Inflammatory macrophage (primary cell): ENCODE measurements at places on chromosomes 12 and 14.

- no peak for DNase-seq
These were observed 18.2 kb upstream of the CLEC2D start for GRCh38 chr12:9651265-9651729.

- DNase-seq = peak; percentile 5
These were observed 1089.1 kb downstream of the SLC6A15 start for GRCh38 chr12:83823386-83824045.

GRCh38 chr14:68458840-68459469, 333.9 kb downstream of the ZFP36L1 start:
- no peak for DNase-seq

- DNase-seq = no peak
These were observed 404.9 kb upstream of the TMPO start for GRCh38 chr12:98110536-98110935.

- DNase-seq = no peak
These were observed 25.4 kb downstream of the FGF6 start for GRCh38 chr12:4420138-4420670.

GRCh38 chr14:80005561-80005960, 205.7 kb downstream of the DIO2 start:
- DNase-seq = no peak

GRCh38 chr12:39672976-39673375, 53.4 kb upstream of the ABCD2 start:
- no peak for DNase-seq

- DNase-seq = no peak
These were observed 52.7 kb downstream of the FBRSL1 start for GRCh38 chr12:132542661-132543060.

- no peak for DNase-seq
These were observed 10.5 kb downstream of the RASSF9 start for GRCh38 chr12:85825746-85826145.

GRCh38 chr14:81466854-81467253, 66.7 kb upstream of the STON2 start:
- DNase-seq = no peak

DNA sequence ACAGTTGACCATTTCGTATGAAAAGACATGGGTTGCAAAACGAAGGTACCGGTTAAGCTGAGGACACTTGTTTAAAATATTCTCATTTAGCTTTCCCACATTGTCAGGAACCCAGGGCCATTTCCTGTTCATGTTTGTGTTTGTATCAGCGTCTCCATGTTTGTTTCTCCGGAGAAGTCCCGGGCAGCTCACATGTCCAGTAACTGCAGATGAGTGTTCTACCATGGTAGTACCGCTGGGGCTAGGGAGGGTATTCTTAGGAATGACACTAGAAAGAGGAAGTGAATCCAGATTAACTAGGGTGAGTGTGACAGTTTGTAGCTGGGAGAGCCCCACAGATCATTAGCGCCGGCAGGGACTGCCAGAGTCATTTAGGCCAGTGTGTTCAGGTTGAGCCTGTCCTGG, 50.0 kb upstream of the EVL start:
- DNase-seq = peak; percentile 60

GRCh38 chr14:21913759-21914158, 240.1 kb upstream of the OR4E1 start:
- DNase-seq = peak; percentile 74

DNA sequence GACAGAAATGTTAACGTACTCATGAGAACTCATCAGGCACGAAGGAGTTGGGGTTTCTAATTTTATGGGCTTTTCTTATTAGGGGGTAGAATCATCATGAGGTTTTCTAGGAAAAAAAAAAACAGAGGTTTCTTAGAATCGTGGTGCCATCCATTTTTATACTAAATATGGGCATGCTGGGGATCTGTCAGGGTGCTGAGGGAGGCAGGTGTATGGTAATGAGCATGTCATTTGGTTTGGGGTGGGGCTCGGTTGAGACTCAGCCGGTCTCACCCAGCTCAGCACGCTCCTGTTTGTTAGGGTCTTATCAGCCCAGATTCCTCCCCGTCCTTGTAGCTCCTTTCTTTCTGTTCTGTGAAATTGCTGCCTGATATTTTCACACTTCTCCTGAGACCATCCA, 98.2 kb downstream of the DICER1 start:
- no peak for DNase-seq

DNA sequence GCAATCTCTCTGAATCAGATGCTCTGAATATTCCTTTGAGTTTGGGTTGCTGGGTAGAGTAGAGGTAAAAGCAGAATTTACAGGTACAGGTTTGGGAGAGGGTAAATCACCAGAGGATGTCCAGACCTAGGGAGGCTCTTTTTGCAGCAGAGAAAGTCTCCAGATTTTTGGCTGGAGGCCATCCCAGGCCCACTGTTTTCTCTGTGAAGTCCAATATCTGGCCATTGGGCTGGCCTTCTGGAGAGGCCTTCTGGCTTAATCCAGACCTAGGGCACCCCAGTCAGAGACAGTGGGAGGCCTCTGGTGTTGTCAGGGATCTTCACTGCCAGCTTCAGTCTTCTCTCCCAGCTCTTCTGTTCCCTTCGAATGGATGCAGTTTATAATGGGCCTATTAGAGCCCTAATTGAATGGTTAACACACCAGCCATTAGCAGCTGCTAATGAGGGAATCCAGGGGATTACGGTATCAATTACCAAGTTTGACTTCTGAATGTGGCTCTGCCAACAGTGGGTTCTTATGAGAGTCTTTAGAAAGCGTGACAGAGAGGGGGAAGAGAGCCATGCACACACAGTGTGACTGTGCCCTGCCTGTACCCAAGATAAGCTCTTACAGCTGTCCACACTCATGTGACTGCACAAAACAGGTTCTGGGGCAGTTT, 183.1 kb downstream of the EMP1 start:
- DNase-seq = no peak

- DNase-seq = peak; percentile 37
These were observed 798 bp downstream of the CLEC2B start for GRCh38 chr12:9868311-9868801.

GRCh38 chr14:100432652-100433427, 109.7 kb downstream of the SLC25A47 start:
- DNase-seq = no peak

GRCh38 chr12:23950210-23950774, 822 bp upstream of the SOX5 start:
- DNase-seq = no peak

DNA sequence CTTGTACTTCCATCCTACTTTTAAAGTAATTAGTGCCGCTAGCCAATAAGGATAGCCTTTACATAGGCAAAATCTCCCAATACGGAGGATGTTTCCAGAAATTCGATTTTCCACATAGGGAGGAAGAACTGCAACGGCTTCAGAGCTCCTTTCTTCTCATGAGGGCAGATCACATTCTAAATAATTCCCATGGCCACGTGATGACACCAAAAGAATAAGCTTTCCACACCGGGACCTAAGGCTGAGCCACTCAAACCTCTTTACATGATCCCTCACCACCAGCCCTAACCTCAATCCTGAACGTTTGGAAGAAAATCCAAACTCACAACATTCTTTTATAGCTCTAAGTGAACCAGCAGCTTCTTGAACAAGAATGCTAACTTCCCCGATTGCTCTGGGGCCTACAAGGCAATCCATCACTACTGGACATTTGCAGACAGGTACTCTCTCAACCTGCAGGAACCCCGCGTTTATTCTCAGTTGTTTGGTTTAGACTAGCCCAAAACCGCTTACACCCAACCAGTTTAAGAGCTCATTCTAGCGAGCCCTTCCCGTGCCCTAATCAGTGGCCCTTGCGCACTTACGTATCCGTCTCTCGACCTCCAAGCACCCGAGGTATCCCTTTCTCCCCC, 884 bp downstream of the CAPRIN2 start:
- peak; percentile 1 for DNase-seq

DNA sequence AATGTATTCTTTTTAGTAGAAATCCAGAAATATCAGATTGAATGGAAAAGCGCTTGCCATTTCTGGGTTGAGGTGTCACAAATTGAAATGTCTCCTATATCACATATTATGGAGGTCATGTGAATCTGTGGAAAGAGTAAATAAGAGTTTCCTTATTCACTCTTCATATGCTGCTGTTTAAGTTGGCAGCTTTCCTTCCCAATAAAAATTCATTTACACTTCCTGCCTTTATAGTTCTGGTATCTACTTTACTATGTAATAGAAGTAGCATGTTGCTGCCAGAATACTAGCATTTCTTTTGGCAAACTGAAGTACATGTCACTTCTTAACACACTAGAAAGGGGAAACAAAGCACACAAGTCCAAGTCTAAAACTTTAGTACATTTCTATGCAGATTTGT, 60.8 kb downstream of the SDR9C7 start:
- DNase-seq = no peak

- no peak for DNase-seq
These were observed 165.4 kb downstream of the FLRT2 start for GRCh38 chr14:85695300-85695699.

GRCh38 chr14:105498430-105499255, 7.6 kb downstream of the TEDC1 start:
- DNase-seq = no peak

DNA sequence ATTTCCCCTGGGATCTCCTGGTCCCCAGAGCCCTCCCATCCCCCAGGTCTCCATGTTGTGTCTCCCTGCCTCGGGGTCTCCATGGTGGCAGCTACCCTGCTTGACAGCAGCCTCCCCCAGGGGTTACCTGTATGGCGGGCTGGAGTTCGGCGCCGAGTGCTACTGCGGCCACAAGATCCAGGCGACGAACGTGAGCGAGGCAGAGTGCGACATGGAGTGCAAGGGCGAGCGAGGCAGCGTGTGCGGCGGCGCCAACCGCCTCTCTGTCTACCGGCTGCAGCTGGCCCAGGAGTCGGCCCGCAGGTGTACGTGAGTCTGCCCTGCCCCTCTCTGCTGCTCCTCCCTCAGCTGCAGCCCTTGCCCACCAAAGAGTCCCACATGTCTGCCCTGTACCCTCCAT, 80.9 kb downstream of the WSCD2 start:
- no peak for DNase-seq

DNA sequence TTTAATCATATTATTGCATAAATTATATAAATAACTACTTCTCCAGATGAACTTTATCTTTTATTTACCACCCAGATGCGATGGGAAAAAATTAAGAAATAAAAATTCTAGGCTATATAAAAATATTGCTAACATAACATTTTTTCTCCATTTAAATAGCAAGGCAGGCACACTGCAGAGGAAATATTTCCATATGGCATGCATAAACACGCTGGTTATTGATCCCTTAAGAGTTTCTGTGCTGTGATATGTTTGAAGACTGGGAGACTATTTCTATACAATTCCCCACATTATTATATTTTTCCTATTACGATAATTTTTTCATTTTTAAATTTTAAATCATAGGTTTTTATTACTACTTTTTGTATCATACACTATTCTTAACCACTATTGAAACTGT, 131.5 kb downstream of the C12orf50 start:
- DNase-seq = no peak

DNA sequence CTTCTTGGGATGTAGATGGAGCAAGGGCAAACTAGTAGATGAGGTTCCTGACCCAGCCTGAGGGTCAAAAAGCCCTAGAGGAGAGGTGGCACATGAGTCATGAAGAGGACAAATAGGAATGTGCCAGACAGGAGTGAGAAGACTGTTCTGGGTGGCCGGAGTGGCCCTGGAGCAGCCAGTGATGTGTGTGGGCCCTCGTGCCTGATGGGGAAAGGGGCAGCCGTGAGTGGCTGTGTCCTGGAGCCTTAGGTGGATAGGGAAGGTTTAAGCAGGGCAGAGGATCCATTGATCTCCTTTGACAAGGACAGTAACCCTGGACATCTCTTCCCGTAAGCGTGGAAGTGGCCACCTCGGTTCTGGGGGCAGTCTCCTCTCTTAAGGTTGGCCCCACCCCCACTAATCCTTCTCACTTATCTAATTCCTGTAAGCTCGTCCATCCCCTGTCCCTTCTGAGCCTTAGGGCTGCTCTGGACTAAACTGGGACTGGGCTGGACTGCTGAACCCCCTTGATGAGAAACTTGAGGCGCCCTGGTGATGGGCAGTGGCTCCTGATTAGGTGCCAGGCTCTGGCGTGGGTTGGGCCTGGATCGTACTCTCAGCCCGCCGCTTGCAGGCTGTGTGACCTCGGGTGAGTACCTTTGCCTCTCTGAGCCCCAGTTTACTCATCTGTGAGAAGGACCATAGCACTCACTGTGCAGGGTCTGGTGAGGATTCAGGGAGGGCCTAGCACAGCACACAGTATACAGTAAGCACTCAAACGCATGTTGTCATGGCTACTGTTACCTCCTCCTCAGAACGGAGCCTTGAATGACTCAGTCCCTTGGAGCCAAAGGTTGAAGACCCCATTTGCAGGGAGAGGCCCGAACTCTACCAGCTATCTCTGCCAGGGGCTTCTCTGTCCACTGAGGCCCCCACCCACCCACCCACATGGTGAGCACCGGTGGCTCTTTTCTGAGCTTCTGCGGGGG, 4.0 kb downstream of the FAM222A start:
- DNase-seq = no peak

DNA sequence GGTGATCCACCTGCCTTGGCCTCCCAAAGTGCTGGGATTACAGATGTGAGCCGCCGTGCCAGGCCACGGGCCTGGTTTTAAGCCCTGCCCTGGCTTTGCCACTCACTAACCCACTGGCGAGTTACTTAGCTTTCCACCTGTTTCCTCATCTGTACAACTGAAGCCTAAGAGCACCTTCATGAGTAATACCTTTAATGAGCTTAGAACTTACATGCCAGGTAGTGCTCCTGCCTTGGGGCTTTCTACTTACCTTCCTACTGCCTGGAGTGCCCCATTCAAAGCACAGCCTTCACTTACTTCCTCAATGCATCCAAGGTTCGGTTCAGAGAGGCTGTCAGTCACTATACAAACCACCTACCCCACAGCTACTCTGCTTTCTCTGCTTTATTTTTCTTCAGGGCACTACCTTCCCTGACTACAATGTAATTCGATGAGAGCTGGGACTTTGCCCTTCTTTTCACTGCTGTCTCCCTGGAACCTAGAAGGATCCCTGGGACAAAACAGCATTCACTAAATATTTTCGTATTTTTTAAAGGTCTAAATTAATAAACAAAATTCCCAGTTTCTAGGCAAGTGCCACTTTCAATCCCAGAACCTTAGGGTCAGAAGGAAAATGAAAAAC, 13.8 kb downstream of the ZCCHC8 start:
- DNase-seq = no peak

GRCh38 chr12:109693653-109694600, 19.7 kb upstream of the FAM222A start:
- no peak for DNase-seq

- DNase-seq = no peak
These were observed 60.0 kb downstream of the ITPK1 start for GRCh38 chr14:93055651-93056115.

- no peak for DNase-seq
These were observed 941 bp upstream of the STAB2 start for GRCh38 chr12:103586132-103586531.

- DNase-seq = no peak
These were observed 68.7 kb downstream of the SLC4A8 start for GRCh38 chr12:51493281-51493680.

GRCh38 chr12:132110677-132111076, 33.4 kb downstream of the DDX51 start:
- DNase-seq = no peak

GRCh38 chr12:116525418-116526001, 33.7 kb upstream of the MAP1LC3B2 start:
- no peak for DNase-seq
